NCI-H1048 (cell line): ENCODE measurements at places on chromosomes 16 and 17.

DNA sequence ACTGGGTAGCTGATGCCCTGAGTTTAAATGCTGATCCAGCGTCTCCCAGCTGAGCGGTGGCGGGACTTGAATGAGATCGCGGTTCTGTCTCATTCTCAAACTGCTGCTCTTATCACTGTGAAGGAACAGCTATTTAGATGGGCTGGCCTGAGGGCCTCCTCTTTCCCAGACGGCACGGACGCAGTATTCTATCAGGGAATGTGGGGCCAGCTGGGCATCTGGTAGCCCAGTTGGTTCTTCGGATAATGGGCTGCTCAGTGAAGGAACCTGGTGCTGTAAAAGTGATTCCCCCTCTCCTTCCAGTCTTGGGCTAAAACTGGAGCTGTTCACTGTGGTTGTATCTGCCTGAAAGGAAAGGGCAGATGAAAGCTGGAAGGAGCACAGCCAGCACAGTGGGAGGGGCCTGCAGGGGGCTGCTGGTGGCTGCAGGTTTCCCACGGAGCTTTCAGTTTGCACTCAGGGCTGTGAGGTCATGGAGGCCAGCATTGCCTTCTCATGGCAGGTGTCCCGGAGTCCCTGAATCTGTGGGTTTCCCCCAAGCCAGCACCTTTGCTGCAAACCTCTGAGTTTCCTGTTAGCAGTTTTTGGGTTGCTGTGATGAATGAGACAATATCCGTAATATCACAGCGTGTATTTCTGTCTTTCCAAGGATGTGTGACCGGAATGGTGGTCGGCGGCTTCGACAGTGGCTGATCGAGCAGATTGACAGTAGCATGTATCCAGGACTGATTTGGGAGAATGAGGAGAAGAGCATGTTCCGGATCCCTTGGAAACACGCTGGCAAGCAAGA, 3.6 kb downstream of the IRF8 start:
- no peak for DNase-seq

DNA sequence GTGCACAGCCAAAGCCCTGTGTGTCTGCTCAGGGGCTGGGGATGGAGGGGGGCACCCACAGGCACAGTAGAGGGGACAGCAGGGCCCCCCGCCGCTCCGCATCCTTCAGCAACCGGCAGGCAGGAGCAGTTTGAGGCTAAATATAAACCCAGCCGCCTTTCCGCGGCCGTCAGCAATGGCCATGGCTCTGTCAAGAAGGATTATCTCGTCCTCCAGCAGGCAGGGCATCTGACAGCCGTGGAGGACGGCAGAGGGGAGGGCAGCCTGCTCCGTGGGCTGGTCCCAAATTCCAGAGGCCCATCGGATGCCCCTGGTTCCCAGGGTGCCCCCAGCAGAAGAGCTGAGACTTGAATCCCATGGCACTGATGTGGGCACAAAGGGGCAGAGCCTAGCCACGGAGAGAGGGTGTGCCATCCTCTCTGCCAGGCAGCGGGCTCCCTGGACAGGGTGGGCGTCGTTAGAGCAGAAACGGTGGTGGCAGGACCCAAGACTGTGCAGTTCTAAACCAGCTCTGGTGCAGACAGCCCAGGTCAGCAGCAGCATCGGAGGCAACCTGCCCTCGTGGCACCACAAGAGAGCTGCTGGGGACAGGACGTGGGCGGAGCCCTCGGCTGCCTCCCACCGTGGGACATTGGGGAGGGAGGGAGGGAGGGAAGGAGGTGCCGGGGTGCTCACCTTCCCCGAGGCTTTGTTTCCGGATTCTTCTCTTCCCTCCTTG, 198.8 kb upstream of the CIBAR2 start:
- DNase-seq: no peak

- DNase-seq: no peak
Measured at GRCh38 chr16:53605356-53605755, 98.3 kb downstream of the RPGRIP1L start.

DNA sequence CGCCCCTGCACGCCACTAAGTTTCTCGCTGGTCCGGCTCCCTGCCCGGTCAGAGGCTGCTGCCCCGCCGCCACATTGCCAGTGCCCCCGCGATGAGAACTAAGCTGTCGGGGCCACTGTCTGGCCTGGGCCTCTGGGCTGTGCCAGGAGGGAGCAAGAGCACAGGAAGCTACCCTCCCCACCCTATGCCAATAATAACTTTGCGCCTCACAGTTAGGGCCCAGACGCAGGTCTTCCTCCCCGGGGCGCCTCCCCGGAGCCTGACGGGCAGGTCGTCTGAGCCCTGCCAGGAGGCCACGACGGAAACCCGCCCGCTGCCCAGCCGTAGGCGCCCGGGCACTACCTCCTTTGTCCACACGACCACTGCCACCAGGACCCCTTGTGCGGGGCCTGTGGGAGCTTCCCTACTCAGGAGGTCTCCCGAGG, 1.5 kb downstream of the ZFPM1 start:
- DNase-seq: no peak
